ENCODE measurements at places on chromosomes 12 and 14. TPM values are rescaled to one million over a fixed set of nuclear protein-coding genes. Genes with fewer than 3 reads are reported as not detected.

DNA sequence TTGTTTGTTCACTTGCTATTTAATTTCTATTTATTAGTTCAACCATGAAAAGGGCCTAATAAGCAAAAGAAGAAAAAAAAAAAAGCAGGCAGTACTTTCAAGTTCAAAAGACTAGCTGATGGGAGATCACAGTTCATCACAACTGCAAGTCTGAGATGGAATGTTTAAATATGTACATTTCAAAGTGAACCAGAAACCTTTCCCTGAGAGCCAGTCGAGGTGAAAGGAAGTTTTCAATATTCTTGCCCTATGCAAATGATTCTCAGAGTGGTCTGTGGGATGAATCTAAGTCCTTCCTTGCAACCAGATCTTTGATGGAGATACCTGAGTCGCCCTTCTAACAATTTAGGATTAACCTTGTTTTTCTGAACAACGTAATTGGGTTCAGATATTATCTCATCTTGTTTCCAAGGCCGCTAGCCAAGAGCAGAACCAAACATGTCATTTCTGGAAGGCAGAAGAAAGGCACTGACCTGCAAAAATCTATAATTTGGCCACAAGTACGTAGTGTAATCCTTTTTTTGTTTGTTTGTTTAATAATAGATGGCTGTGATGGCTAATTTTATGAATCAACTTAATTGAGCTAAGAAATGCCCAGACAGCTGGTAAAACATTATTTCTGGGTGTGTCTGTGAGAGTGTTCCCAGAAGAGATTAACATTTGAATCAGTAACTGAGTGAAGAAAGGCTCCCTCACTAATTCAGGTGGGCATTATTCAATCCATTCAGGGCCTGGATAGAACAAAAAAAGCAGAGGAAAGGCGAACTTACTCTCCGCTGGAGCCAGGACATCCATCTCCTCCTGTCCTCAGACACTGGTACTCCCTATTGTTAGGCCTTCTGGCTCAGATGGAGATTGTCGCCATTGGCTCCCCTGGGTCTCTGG lies 171.1 kb upstream of the TMPO start:
- no peak for DNase-seq

- no peak for DNase-seq
Measured at GRCh38 chr14:96349286-96350075, 13.7 kb downstream of the ATG2B start.

DNA sequence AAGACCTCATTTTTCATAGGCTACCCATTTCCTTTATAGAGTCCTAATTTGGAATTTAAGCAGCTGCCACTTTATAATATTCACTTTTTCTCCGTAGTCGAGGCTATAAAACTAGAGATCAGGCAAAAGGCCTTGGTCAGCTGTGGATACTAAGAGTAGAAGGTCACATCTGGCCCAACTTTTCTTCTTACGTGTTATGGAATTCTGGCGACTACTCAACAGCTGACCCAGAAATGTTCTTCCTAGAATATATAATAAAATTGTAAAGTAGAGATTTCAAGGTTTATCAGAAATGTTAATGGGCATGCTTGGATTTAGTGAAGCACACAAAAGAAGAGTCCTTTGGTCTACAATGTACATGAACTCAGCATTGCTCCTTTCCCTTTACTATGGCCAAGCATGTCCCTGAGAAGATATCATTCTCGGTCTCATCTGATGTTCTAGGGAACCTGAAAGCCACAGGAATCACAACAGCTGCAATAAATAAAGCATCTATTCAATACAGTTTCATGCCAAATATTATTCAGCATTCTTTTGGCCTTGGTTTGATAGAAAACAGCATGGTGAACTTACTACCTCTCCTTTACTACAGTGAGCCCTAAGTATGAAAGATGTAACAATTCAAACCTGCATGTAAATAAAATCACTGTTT lies 261.4 kb upstream of the NPAS3 start:
- no peak for DNase-seq

DNA sequence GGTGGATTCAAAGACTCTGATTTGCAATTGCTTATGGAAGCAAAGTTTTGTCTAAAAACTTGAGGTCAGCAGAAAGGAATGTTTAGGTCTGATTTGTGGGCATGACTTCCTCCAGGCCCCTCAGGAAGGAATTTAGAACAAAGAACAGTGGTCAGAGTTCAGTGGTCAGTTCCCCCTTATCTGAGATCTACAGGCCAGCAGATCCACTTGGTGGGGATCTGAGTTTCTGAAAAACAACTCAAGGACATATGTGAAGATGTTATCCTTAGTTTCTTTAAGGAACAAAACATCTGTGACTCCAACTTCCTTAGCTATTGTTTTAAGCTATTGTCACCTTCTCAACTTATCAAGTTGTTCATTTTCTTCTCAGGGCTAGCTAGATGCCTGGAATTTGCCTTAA lies 28.0 kb upstream of the NAA30 start:
- no peak for DNase-seq

Gene RNASE1
- not detected for total RNA-seq

DNA sequence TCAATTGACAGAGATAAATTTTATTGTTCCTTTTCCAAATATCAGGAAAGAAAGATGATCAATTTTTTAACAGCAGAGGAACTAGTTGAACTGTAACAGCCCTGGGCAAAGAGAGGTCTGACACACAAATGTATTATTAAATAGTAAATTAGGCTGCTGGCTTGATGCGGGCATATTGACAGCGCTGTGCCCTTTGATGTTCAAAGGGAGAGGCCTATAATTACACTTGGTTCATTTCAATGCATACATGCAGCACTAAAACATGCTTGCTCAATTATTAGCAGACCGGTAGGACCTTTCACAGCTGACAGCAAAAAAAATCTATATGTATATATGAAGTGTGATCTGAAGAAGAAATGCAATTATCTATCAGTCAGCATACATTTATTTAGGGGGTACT lies 219.8 kb downstream of the SLC2A13 start:
- no peak for DNase-seq

GRCh38 chr14:32940711-32941667 lies 2.3 kb downstream of the NPAS3 start:
- no peak for DNase-seq

Gene HOXC5
- total RNA-seq: not detected

Gene KRT77
- total RNA-seq: not detected

DNA sequence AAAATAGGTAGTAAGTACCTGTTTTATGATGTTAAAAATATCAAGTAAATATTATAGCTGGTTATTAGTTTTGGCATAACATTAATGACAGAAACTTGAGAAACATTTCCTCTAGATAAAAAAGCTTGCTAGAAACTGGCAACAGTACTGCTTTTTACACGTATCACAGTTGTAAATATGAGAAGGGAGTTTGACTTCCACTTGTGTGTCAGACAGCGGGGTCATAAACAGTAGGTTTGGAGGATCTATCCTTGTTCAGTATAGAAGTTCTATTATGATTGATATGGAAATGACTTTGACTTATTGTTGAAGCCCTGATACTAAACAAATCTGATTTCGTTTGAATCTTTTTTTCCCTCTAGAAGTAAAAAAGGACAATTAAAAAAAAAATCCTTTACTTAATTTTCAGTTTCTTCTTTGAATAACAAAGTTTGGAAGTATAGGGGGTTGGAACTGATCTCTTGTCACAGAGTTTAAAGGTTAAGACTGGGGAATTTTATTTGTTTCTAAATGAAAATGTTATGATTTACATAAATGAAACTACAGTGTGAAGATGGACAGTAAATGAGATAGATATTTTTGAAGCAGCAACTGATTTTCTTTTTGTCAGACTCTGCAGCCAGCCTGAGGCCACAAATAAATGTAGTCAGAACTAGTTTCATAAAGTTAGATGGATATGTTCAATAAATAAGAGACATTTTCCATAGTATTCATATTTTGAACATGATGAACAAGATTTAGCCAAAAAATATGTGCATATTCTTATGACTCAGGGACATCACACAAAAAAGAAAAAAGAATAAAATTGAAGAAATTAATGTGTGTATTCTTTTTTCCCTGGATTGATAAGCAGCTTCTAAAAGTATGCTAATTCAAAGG lies 50.1 kb downstream of the WNK1 start:
- DNase-seq: peak; percentile 31

DNA sequence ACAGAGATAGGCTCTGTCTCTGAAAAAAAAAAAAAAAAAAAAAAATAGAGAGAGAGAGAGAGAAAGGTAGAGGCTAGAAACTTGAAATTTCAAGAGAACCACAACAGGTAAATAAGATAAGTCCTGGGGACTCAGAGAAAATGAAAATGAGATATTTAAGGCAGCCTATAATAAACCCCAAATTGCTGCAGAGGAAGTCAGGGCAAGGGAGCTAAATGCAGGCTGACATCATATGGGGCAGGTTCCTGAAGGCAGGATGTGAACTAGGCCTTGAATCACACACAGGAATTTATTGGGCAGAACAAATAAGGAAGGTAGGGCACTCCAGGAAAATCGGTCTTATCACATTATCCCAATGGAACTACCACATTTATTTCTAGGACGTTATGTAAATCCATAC lies 54.9 kb upstream of the NUDT4 start:
- DNase-seq: peak; percentile 68

- no peak for DNase-seq
Measured at GRCh38 chr14:99780690-99781089, 12.5 kb upstream of the EML1 start.

- DNase-seq: peak; percentile 27
Measured at GRCh38 chr12:53217931-53218307, 10.9 kb upstream of the ITGB7 start.

Gene ITGB7
- under 0.01 TPM for total RNA-seq

All from IMR-90 (cell line).